ENCODE measurements at places on chromosomes 11 and 22.
A peak's percentile ranks its signal among the peaks of the same experiment; 100 is the strongest.

GRCh38 chr11:83510530-83511460 is 224.6 kb upstream of the CCDC90B start:
- DNase-seq, result no peak

- DNase-seq, result peak; percentile 87
These were observed 97.1 kb downstream of the CD44 start for GRCh38 chr11:35235936-35236666.

DNA sequence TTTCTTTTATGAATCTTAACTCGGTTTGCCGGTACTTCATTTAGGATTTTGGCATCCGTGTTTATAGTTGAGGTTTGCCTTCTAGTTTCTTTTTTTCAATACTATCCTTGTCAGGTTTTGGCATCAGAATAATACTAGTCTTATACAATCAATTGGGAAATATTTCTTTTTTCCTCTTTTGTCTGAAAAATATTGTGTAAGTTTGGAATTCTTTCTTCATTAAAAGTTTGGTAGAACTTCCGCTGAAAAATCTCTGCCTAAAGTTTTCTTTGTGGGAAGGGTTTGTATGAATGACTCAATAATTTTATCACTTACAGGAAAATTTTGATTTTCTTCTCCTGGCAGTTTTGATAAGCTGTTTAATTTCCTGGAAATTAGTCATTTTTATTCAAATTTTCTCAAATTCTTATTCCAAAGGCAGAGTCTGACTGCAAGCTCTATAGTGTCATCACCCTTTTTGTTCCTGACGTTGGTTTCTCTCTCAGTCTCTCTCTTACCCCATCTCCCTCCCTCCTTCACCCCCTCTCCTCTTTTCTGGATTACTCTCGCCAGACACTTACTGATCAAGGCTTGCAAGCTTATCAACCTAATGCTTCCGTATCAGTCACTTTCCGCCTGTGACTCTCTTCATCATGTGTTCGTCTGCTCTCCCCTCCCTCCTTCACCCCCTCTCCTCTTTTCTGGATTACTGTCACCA is 555.7 kb downstream of the TBC1D22A start:
- no peak for DNase-seq

GRCh38 chr11:116353589-116353988 is 419.2 kb downstream of the BUD13 start:
- no peak for DNase-seq

DNA sequence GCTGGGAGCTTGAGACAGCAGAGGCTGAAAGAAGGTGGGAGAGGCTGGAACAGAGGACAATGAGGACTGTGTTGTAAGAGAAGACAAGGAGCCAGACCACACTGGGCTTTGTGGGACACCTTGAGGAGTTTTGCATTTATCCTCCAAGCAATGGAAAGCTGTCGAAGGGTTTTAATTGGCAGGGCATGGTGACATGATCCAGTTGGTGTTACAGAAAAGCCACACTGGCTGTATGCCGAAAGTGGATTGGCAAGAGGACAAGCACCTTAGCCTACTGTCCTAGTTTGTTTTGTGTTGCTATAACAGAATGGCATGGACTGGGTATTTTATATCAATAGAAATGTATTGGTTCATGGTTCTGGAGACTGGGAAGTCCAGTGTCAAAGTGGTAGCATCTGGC is 14.0 kb upstream of the APLNR start:
- DNase-seq, result no peak

GRCh38 chr22:45583504-45583903 is 80.8 kb downstream of the FBLN1 start:
- peak; percentile 33 for DNase-seq

DNA sequence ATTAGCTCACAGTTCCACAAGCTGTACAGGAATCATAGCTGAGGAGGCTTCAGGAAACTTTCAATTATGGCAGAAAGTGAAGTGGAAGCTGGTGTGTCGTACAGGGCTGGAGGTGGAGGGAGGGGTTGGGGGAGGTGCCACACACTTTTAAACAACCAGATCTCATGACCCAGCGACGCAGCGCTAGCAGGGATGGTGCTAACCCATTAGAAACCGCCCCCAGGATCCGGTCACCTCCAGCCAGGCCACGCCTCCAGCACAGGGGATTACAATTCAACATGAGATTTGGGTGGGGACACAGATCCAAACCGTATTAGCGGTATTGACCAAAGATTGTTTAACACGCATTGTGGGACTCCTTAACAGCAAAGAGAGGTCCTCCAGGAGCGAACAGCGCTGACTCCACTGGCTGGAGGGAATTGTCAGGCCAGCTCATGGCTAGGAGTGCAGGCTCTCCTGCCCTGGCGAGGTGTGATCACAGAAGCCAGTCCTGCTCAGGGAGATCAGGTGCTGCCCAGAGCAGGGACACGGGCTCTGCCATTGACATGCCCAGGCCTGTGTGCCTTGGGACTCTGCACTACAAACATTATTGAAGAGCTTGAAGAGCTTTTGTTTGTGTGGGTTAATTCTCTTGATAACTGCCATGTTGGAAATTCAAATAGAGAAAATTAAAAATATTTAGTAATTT is 215.3 kb downstream of the TBC1D22A start:
- no peak for DNase-seq

- no peak for DNase-seq
These were observed 51.1 kb upstream of the THY1 start for GRCh38 chr11:119473901-119474681.

- no peak for DNase-seq
These were observed 44.2 kb downstream of the CTNND1 start for GRCh38 chr11:57805780-57806179.

DNA sequence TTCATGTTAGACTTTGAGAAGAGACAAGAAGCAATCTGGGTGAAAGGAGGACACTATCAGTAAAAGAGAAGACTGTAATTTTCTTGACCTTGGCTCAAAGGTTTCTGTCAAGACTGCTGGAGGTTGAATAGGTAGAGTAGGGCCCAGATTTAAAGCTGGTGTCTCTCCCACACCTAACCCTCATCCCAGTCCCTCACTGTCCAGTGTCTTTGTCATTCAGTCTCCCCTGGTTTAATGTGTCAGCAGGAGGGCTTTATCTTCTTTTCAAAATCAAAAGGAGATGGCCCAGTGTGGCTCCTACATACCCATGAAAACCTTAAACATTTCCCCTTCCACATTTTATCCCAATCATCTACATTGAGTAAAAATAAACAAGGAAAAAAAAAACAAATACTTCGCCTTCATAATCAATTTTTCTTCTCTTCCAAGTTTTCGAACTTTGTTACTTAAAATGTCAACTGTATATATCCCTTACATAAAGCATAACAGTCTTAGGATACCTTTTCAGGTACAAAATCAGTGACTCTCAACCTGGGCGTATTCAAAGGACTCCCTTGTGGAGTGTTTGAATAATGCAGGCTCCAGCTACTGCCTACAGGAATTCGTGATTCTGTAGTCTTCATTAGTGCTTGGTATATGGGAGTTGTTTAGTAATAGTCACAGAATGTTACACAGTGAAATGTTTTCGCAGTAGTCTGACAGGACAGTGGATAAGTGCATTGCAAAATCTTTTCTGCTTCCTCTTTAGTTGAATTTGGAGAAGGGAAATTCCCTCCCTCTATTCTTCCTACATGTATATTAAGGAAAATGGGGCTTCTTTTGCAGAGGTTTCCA is 87.2 kb downstream of the FAT3 start:
- no peak for DNase-seq

GRCh38 chr22:23144932-23145877 is at the start of gene RAB36:
Gene RAB36 (plus strand): TSS chr22:23145477. CDS start chr22:23146617, 1,140 bp downstream.
- peak; percentile 98 for DNase-seq

- no peak for DNase-seq
These were observed 22.9 kb upstream of the ROBO3 start for GRCh38 chr11:124842305-124842704.

GRCh38 chr11:131748151-131749050 is 378.0 kb downstream of the NTM start:
- DNase-seq, result peak; percentile 18

GRCh38 chr22:49300241-49300640 is 527.4 kb downstream of the BRD1 start:
- no peak for DNase-seq

DNA sequence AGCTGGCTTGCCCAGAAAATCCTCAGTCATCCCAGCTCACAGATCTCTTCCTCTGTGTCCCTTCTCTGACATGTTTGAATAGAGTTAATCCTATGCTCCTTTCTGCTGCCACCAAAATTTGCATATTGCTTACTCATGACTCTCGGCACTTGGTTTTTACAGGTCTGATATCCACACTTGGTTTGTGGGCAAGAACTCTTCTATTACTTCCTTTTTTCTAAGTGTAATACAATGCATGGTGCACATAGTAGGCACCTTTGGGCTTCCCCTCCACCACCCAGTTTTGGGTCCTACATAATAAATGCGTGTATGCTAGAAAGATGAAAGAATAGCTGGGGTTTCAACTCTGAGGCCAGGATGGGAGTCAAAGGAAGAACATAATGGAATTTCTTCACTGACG is 69.7 kb upstream of the GRK3 start:
- no peak for DNase-seq
